ENCODE measurements at places on chromosomes 7 and 10.

- DNase-seq: no peak
These were observed 927.7 kb upstream of the MBL2 start for GRCh38 chr10:53700278-53700677.

DNA sequence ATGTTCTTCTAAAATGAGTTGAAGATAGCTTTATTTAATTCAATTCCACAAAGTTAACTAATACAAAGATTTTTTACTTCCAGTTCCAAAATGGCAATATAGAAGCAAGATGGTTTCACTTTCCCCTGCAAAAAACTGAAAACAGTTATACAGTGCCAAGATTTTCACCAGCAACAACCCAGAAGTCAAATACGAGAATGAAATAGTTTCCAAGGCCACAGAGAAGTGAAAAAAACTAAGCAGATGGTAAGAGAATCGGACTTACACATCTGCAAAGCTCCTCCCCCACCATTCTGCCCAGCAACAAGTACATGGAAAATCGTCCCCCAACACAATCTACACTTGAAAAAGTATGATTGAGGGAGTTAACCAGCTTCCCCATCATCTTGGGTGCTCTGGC, 30.3 kb upstream of the KEL start:
- no peak for DNase-seq

GRCh38 chr7:139659922-139660316, 117.9 kb downstream of the HIPK2 start:
- no peak for DNase-seq

DNA sequence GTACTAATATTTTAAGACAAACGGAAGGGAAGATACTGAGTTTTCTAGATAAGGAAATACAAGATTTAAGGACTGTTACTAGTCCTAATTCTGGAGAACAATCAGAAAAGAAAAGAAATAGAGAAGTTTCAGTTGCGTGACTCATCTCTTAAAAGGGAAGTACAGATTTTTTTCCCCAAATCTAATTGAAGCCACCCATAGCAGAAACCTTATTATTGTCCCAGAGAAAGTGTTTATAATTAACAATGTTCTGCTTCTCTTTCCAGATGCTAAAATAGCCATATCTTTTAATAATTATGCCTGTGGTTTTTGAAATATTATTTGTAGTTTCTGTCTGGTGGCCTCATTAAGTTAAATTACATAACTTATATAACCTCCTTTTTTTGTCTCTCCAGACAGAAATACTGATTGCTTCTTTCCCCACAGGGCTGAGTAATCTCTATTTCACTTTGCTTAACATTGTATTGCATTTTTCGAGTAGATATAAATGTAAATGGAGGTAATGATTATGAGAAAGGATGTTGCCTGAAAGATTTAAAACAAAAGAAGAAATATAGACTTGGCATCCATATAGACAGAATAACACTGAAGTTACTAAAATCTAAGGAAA, 240.7 kb upstream of the MBL2 start:
- no peak for DNase-seq

- DNase-seq: no peak
These were observed 27.4 kb downstream of the STAM start for GRCh38 chr10:17671307-17671706.

GRCh38 chr10:3828404-3829155, 43.6 kb upstream of the KLF6 start:
- no peak for DNase-seq

- no peak for DNase-seq
These were observed 24.9 kb downstream of the MSRB2 start for GRCh38 chr10:23120001-23120934.

- no peak for DNase-seq
These were observed 17.8 kb upstream of the SLC16A12 start for GRCh38 chr10:89553064-89553734.

DNA sequence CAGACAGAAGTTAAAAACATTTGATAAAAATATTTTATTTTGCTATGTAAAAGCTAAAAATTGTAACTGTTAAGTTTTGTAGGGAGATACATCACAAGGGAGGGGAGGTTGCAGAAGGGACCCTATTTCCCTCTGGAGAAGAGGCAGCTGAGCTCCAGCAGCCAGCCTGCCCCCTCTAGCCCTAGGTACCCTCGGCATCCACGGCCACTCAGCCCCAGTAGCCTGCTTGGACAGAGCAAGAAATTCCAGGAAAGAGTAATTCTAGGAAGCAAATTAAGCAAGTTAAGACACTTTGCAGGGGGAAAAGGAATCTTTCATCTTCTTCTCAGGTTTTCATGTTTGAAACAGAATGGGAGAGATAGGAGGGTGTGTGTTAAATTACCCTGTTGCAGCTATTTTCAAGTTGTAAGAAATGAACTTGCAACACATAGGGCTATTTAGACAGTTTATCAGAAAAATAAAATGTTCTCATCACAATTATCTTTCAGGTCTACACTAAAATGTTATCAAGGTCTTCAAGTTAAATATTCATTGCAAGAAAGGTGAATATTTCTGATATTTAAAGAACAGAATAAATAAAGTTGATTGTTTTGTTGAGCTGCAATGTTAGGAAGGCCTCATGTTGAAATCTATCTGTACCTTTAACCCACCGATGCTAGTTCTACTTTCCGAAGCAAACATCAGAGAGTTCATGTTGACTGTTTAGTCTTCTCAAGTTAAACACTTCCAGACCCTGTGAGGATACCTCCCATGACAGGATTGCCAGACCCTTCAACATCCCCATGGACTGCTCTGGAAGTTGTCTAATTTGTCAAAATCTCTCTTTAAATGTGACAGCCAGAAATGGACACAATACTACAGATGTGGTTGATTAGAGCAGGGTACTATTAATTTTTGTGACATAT, 5.5 kb downstream of the SGCE start:
- no peak for DNase-seq

- DNase-seq: no peak
These were observed 1.8 kb upstream of the NUB1 start for GRCh38 chr7:151339651-151340382.

GRCh38 chr10:43123361-43124093, 14.7 kb upstream of the CSGALNACT2 start:
- no peak for DNase-seq

GRCh38 chr7:132280335-132280734, 295.9 kb downstream of the PLXNA4 start:
- no peak for DNase-seq

GRCh38 chr7:43491984-43492383, 90.9 kb upstream of the STK17A start:
- no peak for DNase-seq

- no peak for DNase-seq
These were observed 792.0 kb downstream of the TYW1 start for GRCh38 chr7:67788669-67789068.

DNA sequence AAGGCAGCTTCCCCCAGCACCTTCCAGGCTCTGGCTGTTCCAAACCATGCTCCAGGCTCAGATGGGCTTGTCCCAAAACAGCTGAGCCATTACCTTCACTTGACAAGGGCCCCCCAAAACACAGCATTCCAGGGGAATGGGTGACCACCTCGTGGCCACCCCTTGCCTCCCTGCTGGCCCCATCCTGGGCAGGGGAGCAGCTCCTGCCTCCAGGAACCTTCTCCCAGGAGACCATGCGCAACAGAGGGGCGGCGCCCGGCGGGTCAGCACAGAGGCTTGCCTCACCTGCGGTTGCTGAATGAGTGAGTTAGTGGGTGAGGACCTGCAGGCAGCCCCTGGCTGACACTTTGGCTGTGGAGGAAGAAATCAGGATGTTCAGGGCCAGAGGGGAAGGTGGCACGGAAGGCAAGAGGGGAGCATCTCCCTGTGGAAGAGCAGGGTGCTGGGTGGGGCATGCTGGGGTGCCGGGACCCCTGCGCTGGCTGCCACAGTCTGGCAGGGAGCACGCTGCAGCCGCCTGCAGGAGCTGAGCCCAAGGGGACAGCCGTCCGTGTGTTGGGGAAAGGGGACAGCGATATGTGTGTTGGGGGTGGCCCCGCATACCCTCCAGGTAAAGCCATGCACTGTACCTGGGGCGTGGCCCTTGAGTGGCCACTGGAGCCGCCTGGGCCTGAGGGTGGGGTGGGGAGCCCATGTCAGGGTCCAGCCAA, 54.7 kb downstream of the PWWP2B start:
- DNase-seq: no peak

DNA sequence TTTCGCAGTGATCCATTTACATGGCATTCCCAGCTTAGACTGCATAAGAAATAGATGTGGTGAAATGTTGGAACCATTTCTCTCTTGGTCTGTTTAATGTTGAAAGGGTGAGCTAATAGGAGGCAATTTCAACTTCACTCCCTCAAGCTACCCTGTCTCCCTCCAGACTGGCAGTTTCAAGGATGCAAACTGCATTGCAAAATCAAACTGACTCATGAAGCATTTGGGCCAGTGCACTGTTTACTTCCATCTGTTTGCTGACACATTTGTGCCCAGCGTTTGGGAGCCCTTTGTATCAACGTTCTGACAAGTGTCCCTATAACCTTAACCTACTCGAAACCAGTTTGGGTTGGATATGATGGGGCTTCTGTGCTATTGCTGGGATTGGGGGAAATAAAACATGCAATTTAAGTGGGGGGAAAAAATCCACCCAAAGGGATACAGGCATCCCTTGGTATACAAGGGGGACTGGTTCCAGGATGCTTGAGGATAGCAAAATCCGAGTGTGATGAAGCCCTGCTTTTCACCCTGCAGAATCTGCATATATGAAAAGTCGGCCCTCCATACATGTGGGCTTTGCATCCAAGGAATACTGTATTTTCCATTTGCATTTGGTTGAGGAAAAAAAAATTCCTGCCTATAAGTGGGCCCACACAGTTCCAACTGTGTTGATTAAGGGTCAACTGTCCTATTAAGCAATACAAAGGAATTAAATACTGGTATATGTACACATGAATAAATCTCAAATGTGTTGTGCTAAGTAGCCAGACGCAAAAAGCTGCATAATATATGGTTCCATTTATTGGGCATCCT, 15.6 kb downstream of the RHEB start:
- DNase-seq: no peak

DNA sequence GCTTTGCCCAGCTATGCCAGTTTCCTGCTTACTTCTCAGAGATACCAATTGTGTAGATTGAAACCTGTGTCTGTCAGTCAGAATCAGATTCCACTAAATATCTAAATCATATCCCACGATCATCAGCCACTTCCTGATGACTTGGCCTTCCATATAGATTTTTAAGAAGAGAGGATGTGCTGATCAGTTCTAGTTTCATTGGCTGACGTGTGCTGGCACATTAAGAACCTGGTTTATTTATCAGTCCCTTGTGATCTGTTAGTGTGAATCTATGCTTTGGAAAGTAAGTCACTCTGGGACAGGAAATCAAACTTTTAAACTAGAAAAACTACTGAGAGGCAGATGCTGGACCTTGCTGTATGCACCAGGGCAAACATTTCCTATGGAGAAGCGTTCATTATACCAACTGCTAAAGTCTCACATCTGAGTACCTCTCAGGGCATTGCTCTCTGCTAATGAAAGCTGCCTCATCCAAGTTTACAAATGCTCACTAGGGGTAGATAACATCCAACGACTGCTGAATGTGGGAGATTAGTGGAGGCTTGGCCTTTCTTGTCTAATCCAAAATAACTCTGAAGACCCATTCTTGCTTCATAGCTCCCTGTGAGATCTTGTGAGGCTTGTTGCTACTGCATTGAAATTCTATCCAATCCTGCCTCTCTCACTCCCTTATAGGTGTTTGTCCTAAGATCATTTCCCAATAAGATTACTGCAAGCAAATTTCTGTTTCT, 109.1 kb downstream of the ARL4A start:
- DNase-seq: no peak

GRCh38 chr10:127563718-127564553, 14.8 kb downstream of the NPS start:
- peak; percentile 15 for DNase-seq

DNA sequence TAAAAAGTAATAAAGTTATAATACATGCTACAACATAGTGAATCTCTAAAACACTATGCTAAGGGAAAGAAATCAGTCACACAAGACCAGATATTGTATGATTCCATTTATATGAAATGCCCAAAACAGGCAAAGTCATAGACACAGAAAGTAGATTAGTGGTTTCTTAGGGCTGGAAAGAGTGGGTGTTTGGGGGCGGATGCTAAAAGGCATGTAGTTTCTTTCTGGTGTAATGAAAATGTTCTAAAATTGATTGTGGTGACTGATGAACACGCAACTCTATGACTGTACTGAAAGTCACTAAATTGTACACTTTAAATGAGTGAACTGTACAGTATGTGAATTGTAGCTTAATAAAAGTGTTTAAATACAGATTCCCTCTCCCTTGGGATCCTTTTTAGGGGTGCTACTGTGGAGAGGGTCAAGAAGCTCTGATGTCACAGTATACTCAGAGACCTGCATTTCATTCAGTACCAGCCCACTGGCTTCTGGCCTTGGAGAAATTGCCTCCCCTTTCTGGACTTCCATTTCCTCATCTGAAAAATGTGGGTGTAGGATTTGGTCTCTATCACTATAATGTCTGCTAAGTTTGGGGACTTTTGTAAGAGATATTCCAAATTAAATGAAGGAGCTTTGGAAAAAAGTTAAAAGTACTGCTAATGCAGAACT, 46.4 kb downstream of the AOAH start:
- DNase-seq: peak; percentile 60

DNA sequence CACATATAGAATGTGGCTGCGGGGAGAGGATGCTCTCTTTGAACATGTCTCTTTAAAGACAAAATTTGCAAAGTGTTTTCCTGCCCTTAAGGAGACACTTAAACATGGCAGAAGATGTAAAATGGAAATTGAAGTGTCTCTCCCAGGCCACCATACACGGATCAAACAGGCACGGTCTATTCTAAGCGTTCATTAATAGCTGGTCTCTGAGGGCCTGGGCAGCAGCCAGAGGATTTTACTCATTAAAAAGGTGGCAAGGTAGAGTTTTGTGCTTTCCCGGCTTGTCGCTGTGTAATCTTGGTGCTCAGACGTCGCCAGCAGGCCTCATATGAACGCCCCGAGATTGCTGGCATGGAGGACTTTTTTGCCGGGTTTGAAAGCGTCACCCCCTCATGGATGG, 205.5 kb downstream of the EMX2 start:
- DNase-seq: no peak

DNA sequence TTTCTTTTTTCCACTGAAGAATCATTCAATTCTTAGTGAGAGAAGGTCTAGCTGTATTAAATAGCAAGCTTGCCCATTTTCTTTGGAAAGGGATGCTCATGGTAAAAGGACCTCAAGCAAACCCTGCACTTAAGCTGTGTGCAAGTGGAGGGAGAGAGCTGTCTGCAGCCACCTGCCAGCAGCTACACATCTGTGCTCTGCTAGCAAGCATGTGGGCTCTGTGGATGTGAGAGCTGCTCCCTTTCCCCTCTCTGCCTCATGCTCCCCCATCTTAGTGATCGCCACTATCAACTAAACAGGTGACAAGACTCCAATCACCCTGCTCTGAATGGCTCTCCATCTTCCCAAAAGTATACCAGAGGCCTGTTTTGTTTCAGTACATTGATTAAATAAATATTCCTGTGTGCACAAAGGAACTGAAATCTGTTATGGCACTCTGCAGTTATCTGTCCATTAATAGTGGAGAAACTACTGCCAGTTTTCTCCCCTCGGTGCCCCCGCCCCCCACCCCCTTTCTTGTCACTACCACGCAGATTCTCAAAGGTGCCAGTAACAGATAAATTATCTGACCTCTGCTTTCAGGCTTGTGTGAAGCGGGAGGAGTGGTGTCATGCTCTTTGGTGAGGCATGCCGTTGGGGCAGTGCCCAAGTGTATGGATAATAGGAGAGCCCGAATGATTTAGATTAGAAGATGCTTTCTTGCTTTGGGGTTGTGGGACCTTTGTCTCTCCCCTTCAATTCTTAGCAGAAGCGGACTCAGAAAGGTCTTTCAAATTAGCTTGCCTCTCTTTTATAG, 26.4 kb downstream of the AUTS2 start:
- DNase-seq: no peak

GRCh38 chr7:45699726-45700390, 125.7 kb downstream of the ADCY1 start:
- no peak for DNase-seq

- DNase-seq: no peak
These were observed 37.3 kb upstream of the CCNY start for GRCh38 chr10:35299016-35299415.

Measured in activated T-cell treated with anti-CD3 and anti-CD28 coated beads for 48 hours (primary cell).